Right ventricle myocardium inferior (tissue), 1 donor: ENCODE measurements at places on chromosomes 1 and 21.

DNA sequence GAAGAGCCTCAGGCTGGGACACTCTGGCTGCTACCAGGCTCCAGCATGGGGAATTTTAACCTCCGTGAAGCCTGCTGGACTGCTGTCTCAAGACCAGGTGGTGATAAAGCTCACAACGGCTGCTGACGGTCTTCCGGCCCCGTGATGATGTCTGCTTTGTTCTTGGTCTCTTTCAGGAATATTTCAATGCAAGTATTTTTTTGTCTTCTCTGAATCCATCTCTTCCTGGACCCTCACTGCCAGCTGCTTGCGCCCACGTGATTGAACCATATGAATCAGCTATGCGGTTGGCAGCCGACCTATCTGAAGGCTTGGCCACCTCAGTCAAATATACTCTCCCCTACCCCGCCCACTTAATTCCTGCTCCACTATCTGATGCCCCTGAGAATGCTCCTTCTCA is 14.6 kb upstream of the SLC6A17 start:
- no peak for DNase-seq

GRCh38 chr1:1204425-1204920 is 1.9 kb downstream of the TNFRSF18 start:
- DNase-seq = peak; percentile 41

- no peak for DNase-seq
These were observed 1.8 kb downstream of the BTG3 start for GRCh38 chr21:17610911-17611310.

GRCh38 chr1:78601068-78601467 is 19.2 kb upstream of the IFI44L start:
- no peak for DNase-seq

DNA sequence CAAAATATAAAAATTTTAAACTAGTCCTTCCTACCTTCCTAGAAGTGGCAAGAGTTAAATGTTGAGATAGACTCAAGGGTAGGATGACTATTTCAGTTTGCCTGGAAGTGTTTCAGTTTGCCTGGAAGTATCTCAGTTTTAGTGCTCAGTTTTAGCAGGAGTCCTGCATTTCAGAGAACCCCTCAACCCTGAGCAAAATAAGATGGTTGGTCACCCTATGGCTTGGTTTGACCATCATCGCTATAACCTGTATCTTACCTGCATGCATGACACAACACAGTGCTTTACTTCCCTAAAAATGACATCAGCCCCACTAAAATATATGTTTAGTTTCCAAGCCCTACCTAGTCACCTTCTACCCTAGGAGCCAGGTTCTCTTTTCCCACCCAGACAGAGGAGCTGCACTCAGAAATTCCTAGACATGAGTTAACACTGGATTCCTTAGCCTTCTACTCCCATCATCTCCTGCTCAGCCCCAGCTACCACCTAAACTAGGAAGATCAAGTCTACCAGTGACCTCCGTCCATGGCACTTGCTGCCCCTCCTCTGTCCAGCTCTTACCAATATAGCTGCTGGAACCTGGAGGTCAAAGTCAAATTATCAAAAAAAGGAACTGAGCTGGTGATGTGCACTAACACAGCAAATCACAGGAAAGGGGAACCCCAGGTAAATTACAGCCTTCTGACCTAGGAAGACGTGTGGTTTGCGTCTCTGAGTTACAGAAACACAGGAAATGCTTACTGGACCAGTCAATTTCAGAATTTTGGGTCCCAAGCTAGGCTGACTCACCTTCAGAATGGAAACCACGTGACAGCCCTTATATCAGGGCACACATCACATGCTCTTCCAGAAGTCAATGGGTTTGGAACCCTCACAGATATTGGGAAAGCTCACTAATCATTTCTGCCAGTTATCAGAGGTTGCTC is 2.2 kb upstream of the G0S2 start:
- DNase-seq = no peak

- DNase-seq = no peak
These were observed 4.1 kb upstream of the GRIK1 start for GRCh38 chr21:29943885-29944284.

- DNase-seq = no peak
These were observed 98.0 kb upstream of the BCAR3 start for GRCh38 chr1:93779540-93780165.

- no peak for DNase-seq
These were observed 7.9 kb upstream of the SH3GLB1 start for GRCh38 chr1:86696522-86696921.

- DNase-seq = no peak
These were observed 522 bp downstream of the DISP3 start for GRCh38 chr1:11479375-11479979.

GRCh38 chr1:39842836-39843235 is 40.5 kb downstream of the TRIT1 start:
- DNase-seq = no peak

DNA sequence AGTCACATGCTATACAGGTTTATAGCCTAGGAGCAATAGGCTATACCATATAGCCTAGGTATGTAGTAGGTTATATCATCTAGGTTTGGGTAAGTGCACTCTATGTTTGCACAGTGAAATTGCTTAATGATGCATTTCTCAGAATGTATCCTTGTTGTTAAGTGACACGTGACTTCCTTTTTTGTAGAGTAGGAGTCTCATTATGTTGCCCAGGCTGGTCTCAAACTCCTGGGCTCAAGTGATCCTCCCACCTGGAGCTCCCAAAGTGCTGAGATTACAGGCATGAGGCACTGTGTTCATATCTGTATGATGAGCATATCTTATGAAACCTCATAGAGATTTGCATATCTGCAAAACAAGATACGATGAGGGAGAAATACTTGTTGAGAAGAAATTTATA is 13.8 kb upstream of the ABCB10 start:
- no peak for DNase-seq

- DNase-seq = no peak
These were observed 216.6 kb downstream of the MRPL39 start for GRCh38 chr21:25390701-25391100.
